ENCODE measurements at places on chromosomes 16 and 17.

DNA sequence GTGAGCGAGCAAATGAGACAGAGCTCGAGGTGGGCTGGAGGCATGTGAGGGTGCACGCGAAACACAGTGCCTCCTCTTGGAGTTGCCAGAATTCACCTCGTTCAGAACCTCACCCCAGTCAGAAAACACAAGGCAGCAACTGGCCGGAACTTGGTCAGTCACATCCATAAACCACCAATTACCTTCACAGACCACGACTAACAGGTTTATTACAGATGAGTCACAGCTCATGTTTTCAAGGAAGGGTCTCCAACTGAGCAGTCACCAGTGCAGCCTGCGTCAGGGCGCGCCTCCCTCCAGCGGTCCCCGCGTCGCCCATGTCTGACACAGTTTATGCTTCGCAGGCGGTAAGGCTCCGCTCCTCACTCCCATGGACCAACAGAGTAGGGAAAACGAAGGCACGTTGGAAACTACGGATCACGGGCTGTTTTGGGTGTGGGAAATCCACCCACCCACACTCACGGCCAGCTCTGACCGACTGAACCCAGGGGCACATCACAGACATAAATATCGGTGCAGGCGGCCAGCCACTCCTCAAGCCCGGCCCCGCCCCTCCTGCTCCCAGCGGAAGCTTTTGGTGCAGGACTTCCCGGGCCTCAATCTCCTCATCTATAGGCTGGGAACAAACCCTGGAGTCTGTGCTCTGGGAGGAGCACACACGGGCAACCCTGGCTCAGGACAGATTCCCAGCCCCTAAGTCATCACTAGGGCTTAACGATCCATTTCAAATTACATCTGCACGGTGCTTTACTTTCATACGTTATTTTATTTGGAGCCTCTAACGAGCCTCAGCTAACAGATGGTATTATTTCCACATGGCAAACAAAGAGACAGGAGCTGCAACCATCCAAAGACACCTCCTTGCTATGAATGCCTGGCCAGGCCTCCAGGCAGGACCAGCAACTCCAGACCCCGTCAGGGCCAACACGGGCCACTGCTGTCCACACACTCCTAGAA is 126.3 kb downstream of the ZNF778 start:
- no peak for DNase-seq

DNA sequence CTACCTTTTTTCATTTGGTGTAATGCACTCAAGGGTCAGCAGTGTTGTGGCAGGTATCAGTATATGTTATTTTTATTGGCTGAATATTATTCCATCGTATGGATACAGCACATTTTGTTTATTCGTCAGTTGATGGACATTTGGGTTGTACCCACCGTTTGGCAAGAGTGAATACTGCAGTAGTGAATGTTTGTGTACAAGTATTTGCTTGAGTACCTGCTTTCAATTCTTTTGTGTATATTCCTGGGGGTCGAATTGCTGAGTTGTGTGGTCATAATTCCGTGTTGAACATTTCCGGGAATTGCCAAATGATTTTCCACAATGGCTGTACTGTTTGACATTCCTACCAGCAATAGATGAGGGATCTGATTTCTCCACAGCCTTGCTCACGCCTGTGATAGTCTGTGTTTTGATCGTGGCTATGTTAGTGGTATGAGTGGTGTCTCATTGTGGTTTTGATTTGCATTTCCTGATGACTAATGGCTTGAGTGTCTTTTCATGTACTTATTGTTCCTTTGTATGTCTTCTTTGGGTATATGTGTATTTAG is 108.4 kb downstream of the OR1D5 start:
- no peak for DNase-seq

GRCh38 chr16:24253192-24253591 is 2.9 kb upstream of the CACNG3 start:
- peak; percentile 14 for DNase-seq

DNA sequence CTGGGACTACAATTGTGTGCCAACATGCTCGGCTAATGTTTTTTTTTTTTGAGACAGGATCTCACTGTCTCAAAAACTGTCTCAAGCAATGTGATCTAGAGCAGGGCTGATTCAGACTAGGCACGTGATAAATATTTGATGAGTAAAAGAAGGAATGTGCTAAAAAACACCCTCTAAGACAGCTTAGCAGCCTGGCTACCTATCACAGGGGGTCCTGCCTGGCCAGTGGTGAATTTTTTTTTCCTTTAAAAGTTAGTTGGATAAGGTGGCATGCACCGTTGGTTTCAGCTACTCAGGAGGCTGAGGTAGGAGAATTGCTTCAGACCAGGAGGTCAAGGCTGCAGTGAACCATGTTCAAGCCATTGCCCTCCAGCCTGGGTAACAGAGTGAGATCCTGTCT is 14.8 kb upstream of the GPATCH8 start:
- DNase-seq: no peak

- DNase-seq: no peak
Measured at GRCh38 chr16:24396350-24397271, 140.5 kb downstream of the CACNG3 start.

- DNase-seq: no peak
Measured at GRCh38 chr17:27442702-27443101, 13.5 kb upstream of the KSR1 start.

- no peak for DNase-seq
Measured at GRCh38 chr17:64075913-64076312, 54.0 kb downstream of the ERN1 start.

- DNase-seq: no peak
Measured at GRCh38 chr16:27427538-27427937, 25.6 kb downstream of the IL21R start.

DNA sequence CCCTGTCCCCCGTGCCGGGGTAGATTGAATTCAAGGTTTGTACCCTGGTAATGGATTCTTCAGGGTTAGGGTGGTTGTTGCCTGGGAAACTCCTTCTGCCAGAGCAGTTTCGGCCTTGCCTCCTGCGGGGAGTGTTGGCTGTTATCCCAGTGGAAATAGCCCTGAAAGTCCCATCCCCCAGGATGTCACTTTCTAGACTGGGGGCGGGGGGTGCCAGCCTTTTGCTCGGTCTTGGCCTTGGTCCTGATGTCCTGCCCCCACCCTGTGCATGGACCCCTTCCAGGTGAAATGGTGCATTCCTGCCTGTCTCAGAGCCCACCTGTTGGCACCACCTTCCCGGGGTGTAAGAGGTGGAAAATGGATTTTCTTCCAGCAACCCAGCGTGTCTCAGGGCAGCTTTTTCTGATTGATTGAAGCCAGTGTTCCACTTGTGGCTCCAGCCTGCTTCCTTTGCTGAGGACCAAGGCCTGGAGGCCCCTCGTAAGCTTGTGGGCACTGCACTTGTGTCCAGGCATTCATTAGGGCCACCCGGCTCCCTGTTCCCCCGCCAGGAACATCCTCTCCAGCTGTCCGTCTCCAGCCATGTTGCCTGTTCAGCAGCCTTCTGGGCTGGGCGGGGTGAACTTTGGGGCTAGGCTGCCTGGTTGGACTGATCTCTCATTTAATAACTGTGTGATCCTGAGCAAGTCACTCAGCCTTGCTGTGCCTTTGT is 25.6 kb downstream of the MGAT5B start:
- no peak for DNase-seq

GRCh38 chr17:48528936-48529682 is 1.7 kb downstream of the HOXB1 start:
- DNase-seq: no peak

DNA sequence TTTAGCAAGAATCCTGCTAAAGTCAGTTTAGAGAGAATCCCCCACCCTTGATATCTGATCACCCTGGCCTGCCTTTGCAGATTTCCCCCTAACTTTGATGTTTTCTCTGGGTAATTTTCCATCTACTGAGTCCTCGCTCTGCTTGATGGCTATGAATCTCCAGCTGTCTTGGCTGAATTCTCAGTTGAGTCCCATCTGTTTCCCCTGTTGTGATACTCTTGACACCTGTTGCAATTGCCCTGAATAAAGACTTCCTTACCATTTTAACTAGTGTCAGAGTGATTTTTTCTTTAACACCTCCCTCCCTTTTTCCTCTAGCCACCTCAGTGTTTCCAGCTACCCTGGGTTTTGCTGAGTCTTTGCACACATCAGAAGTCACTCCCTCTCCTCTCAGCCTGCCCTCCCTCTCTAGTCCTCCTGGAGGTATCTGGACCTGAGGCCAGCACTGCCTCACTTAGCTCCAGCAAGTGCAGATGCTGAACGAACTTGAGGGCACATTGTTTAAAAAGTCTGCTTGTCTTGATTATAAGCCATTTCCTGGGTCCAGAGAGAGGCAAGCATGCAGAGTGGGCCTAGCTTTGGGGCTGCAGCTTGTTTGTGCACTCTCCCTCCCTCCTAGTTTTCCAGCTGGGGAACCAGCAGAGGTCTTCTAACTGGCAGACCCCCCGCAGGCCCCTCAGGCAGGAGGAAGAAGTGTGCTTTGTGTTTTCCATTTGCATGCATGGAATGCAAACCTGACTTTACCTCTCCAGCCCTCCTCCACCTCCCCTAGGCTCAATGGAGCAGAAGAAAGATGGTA is 33.2 kb downstream of the SPACA3 start:
- no peak for DNase-seq

DNA sequence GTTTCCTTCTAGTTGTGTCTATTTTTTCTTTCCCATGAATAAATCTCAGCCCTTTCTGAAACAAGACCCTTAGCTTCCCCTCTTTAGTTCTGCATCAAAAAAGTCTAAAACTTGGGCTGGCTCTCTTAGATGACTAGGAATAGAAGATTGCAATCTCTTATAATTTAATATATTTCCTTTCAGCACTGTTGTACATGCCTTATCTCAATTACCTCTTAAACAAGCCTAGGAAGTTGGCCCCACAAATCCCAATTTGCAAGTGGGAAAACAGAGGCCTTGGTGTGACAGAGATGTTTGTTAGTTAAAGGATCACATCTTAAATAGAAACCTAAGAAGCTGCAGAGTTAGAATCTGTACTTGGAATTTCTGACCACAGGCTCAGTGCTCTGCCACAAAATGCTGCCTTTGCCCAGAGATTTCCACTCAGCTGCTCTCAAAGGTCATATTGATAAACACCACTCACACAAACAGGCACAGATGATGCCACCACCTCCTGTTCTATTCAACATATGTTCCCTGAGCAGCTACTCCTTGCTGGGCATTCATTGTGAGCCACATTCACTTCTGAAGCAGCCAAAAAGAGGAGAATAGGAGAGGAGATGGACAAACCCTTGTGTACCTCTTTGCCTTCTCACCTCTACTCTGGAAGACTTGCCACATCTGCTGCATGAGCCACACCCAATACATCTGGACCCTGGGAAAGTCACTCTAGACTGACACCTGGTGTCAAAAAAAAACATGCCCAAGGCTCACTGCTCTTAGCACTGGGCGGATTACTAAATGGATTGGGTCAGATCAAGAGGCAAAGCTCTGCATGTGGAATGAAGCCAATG is 5.5 kb downstream of the CCDC182 start:
- no peak for DNase-seq

All from stimulated activated CD4-positive, alpha-beta T cell treated with anti-CD3 and anti-CD28 coated beads, Interleukin-12 subunit alpha, Interleukin-12 subunit beta, amount 100 ng/mL, for 4 hours (primary cell).